ENCODE measurements at places on chromosomes 7 and 10.

DNA sequence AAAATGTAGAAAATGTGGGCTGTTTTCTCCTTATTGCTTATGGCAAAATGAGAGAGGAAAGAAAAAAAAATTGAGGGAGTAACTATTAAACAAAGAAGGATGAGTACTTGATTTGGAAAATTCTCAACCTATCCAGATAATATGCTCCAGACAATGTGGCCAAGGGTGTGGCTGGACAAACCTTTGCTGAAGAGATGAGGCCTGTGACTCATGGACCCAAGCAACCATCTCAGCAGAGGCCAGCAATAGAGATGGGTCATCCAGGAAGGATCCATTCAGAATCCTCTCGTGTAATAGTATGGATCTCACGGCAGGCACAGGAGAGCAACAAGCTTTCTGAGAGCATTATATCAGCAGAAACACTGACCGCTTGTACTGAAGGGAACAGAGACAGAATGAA is 120.3 kb upstream of the CELF2 start:
- DNase-seq: no peak

GRCh38 chr7:115682507-115682906 is 348.1 kb downstream of the TFEC start:
- DNase-seq: no peak

GRCh38 chr10:49012603-49013002 is 73.0 kb upstream of the LRRC18 start:
- no peak for DNase-seq

DNA sequence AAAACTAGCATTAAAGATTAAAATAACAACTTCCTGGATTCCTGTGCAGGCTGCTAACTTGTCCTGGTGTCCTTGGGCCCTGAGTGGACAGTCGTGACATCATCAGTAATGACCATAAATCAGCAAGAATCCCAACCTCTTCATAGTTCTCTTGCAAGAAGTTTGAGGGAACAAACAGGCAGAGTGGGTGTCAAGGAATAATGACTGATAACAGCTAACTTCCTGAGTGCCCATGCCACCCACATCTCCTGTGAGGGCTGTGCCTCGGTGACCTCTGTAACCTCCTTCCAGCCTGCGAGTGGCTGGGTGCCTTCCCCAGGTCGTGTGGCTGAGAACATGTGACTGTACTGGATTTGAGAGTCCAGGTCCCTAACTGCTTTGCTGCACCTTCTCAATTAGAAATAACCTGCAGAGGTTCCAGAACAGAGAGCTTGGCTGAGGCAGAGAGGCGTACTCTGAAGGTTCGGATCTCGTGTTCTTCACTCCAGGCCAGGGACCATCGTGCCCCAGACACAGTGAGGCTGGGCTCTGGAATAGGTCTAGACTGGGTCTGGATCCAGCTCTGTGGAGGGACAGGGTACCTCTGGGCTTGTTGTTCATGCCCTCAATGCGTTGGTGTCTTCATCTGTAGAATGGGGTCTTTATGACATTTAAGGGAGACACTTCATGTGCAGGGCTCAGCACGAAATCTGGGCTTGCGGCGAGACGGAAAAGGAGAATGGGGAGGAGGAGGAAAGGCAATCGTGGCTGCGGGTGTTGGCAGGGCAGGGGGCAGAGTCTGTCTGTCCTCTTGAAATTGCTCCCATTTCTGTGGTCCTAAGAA is 313.1 kb upstream of the ZNF32 start:
- DNase-seq: no peak

GRCh38 chr10:122422266-122422989 is 32.0 kb upstream of the ARMS2 start:
- no peak for DNase-seq
